ENCODE measurements at places on chromosomes 2 and 18.

DNA sequence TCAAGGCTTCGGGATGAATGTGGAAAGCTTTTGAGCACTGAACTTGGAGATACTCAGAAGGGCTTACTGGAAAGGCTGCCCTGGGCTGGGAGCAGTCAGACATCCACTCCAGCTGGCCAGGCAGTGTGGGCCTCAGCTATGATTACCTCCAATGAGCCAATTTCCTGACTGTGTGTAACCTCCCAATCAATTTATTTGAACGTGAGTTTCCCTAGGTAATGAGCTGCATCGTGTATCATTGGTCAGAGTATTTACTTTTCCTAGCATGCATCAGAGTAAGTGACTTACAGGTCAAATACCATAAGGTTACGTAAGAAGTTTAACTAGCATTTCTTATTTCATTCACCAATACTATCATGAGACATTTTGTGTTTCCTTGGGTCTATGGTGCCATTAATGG is 11.0 kb upstream of the CTAGE1 start:
- no peak for DNase-seq

DNA sequence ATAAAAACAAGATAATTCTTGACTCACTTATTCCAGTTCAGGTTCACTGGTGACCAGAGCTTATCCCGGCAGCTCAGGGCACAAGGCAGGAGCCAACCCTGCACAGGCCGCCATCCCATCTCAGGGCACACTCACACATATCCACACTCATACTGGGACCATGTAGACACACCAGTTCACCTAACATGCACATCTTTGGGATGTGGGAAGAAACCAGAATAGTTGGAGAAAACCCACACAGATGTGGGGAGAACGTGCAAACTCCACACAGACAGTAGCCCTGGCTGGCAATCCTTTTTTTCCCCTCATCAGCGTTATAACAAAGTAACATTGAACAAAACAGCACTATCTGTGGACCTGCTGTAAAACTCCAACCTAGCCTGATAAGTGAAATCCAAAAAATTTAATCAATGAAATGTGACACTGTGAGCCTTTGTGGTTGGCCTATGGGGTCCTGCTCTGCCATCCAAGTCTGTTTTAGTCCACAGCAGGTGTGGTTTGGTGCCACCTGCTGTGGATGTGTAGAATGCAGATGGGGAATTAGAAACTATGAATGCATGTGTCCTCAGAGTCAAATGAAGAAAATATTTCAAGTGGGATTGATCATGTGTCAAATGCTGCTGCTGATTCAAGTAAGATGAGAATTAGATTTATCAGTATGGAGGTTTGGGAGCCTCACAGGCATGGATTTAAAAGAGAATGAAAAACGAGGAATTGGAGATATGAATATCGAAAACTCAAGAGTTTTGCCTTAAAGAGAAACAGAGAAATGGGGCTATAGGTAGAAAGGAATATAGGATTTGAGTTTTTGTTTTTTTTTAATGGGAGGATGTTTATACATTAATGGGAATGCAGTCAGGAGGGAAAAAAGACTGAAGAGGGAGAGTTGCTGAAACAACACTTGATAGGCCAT is 47.0 kb downstream of the UGP2 start:
- DNase-seq = peak; percentile 34

DNA sequence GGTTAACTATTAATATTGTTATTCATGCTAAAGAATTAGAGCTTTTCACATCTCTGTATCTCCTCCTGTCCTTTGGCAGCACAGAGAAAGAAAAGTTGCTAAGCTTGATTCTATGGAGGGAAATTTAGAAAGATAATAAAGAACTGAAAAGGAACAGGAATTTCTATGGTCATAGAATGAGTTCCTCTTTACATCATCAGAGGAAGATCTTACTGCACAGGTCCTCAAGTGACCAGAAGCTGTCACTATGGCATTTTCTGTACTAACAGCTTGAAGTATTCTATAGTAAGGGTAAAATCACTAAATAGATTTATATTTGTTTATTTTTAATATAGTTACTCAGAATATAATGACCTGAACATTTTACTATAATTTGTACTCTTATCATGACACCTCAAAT is 6.0 kb upstream of the PRKD3 start:
- DNase-seq = no peak

GRCh38 chr2:33392366-33392765 is 84.1 kb upstream of the RASGRP3 start:
- no peak for DNase-seq

DNA sequence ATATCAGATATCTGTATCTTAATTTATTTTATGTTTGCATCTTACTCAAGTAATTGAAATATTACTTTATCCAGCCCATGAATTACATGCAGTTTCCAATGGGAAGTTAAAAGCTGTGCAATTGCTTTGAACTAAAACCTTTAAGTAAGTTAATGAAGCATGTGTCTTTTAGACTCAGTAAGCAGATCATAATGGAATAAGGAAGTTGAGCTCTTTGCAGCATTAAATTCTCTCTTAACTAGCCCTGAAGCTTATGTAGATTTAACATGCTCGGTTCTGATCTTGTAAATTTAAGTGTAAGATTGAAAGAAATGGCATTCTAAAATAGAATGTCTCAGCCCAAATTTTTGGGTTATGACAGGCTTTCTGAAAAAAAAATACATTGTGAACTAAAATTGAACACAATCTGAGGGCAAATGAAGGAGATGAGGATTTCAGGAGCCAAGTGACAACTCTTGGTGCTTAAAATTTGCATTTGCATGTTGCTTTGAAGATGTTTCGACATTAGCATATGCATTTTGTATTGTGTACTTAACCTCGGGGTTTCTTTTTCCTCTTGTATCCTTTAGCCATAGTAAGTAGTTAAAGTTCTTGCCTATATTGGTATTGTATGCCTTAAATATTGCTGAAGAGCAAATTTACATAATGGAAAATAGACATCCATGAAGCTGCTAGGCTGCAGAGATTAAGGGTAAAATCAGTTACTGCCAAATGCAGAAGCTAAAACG is 297.8 kb upstream of the KCNJ3 start:
- DNase-seq = no peak

GRCh38 chr2:23221236-23221635 is 163.7 kb upstream of the KLHL29 start:
- DNase-seq = no peak

DNA sequence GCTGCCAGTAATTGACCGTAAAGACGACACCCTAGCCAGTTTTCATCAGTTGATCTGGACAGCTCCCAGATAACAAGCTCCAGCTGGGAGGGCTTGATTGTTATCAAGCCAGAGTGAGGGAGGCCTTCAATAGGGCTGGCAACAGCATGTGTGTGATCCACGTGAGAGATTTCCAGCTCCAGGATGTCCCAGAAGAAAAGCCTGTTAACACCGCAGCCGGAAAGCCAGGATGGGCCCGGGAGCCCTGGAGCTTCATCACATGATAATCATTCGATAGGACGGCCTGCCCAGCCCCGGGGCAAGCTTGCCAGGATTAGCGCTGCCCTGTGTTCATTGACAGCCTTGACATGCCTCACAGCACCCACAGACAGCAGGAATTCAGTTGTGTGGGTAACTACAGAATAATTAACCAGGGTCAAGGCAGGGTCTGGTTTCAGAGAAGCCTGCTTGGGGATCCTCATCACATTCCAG is 182.5 kb downstream of the C1D start:
- DNase-seq = no peak

DNA sequence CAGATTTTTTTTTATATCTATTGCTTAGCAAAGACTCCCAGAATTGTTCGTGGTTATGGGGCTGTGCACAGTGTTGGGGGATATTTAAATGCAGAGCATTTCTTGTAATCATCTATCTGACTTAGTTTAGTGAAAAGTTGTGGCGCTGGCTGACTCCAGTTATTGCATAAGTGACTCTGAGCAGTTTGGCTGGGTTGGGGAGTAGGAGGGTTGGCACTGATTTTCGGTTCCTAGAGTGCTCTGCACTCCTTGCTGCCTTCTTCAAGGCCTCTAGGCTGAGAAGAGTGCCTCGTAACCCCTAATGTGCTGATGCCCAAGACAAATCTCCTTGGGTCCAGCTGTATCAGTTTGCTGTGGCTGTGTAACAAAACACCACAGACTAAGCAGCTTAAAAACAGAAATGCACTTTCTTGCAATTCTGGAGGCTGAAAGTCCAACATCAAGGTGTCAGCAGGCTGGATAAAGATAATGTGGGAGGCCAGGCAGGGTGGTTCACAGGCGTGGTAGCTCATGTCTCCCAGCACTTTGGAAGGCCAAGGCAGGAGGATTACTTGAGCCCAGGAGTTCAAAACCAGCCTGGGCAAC is 6.5 kb upstream of the IMPA2 start:
- DNase-seq = no peak

DNA sequence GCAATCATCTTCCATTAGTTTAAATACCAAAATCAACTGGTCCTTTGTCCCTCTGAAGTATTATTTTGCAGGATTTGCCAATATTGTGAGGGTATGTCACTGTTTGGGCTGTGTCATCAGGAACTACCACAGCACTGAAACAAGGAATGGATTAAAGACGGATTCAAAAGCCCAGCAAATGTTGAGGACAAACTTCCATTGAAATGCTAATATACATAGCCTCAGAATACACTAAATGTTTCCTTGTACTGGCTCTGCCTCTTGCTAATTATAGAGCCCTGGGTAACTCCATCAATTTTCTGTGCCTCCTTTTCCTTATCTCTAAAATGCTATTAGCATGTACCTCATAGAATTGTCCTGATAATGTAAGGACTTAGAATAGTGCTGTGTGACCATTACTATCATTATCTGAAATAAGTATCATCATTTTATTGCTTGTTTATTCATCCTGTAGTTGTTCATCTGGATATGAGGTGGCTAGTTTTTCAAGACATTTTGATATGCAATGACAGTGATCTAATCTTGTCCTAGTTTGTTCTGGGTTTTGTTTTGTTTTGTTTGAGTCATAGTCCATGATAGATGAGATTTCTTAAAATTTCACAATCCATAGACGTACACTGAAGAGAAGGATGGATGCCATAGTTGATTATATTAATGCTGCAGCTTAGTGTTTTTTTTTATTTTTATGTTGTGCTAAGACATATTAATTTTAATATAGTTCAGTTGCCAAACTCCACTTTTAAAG is 333.4 kb upstream of the KCNH7 start:
- DNase-seq = no peak

DNA sequence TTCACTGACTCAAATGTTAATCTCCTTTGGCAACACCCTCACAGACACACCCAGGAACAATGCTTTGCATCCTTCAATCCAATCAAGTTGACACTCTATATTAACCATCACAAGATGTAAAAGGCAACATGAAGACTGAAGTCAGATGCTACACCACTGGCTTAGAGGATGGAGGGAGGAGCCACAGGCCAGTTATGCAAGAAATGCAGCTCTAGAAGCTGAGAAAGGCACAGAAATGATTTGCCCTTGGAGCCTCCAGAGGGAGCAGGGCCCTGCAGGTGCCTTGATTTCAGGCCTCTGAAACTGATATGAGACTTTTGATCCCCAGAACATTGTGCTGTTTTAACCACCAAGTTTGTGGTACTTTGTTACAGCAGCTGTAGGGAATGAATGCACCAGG is 276.3 kb downstream of the KCNS3 start:
- DNase-seq = no peak

- DNase-seq = no peak
These were observed 212.1 kb upstream of the NETO1 start for GRCh38 chr18:73079920-73080319.

GRCh38 chr2:105581555-105581944 is 163.2 kb upstream of the NCK2 start:
- no peak for DNase-seq

DNA sequence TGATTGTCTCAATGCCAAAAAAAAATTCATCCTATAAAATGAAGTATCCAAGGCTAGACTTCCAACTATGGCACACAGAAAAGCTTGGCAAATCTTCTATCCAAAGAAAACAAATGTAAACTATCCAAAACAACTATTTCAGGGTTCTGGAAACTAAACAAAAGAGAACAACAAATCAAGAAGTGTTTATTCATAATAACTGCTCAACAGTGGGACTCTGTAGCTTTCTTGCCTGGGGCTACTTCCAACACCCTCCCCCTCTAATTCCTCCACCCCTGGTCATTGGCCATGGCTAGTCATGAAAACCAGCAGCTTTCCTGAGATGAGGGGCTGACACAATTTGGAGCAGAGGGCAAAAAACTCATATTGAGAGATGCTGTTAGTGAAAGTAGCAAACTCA is 107.0 kb downstream of the EXOC6B start:
- DNase-seq = no peak

GRCh38 chr2:226711606-226712296 is 87.9 kb downstream of the IRS1 start:
- no peak for DNase-seq

DNA sequence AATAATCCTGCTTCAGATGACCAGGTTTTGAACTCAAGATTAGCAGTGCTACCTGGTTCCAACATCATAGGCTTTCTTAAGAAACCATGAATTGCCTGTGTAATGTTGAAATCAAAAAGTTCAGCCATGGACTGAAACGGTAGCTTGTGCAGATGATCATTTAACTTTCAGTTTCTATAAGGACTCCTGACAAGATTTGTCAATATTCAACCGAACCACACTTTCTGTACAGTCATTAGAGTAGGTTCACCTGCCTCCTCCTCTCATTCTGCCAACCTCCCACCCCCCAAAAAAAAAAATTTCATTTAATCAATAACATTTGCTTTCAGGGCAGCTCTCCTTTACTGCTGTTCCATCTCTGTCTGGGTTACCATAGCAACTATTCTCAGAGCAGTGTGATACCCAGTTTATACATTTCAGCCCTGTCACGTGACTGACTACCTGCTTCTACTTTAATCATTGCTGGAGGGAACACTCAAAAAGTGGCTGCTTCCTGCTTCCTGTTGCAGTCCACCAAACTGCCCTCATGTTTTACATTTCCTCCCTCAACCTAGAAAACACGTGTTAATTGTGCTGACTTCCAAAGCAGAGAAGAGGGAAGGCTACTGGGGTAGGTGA is 275.5 kb downstream of the SS18 start:
- DNase-seq = no peak

DNA sequence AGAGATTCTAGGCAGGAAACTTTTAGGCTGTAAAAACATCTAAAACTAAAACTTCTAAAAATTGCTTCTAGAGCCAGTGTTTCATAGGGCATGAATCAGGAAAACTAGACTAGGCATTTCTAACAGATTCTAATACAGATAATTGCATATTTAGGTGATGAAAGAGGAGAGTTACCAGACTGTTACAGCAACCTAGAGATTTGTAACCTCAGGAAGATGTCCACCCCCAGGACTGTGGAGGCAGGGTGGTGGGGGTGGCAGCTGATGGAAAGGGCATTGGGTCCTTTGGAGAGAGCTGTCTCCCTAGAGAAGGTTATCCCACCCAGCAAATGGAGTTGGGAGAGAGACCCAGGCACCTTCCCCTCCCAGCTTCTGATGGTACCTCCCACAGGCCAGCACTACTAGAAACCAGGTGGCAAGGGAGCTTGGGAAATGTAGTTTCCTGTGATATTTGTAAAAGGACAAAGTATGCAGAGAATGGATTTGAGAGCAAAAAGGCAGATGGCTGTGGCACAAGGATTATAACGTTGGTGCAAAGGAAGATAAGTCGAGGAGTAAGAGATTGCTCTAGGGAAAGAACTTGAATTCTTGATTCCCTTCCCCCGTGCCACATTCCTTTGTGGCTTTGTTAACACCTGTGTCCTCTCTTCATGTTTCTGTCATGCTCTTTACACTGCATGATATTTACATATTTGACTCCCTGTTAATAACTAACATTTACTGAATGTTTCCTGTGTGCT is 75.6 kb upstream of the MGAT5 start:
- DNase-seq = no peak

Measured in hippocampal formation (tissue), 2 donors.